ENCODE measurements at places on chromosomes 13 and 19. TPM values are rescaled to one million over a fixed set of nuclear protein-coding genes. Genes with fewer than 3 reads are reported as not detected.
A peak's percentile ranks its signal among the peaks of the same experiment; 100 is the strongest.

DNA sequence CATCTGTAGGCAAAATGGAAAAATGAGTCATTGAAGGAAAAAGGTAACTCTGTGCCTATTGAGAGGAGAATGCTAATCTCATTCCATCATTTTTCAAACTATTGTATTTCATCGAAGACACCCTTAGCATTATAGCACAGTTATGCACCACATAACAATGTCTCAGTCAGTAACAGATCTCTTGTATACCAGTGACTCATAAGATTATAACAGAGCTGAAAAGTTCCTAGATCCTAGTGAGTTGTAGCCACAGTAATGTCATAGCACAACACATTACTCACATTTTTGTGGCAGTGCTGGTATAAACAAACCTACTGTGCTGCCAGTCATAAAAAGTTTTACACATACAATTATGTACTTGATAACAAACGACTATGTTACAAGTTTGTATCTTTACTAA lies 1077.6 kb downstream of the DIAPH3 start:
- H3K27ac ChIP-seq, result no peak overlapping the region
- no peaks in the 10 kb centered on the region for H3K36me3 ChIP-seq
- no peak overlapping the region for H3K4me3 ChIP-seq
- no peaks in the 10 kb centered on the region for H3K27me3 ChIP-seq
- H3K4me1 ChIP-seq, result peaks cover 19% of the 10 kb centered on the region
- no peak for DNase-seq

The CLIP3 gene
- 78.3 TPM for total RNA-seq

DNA sequence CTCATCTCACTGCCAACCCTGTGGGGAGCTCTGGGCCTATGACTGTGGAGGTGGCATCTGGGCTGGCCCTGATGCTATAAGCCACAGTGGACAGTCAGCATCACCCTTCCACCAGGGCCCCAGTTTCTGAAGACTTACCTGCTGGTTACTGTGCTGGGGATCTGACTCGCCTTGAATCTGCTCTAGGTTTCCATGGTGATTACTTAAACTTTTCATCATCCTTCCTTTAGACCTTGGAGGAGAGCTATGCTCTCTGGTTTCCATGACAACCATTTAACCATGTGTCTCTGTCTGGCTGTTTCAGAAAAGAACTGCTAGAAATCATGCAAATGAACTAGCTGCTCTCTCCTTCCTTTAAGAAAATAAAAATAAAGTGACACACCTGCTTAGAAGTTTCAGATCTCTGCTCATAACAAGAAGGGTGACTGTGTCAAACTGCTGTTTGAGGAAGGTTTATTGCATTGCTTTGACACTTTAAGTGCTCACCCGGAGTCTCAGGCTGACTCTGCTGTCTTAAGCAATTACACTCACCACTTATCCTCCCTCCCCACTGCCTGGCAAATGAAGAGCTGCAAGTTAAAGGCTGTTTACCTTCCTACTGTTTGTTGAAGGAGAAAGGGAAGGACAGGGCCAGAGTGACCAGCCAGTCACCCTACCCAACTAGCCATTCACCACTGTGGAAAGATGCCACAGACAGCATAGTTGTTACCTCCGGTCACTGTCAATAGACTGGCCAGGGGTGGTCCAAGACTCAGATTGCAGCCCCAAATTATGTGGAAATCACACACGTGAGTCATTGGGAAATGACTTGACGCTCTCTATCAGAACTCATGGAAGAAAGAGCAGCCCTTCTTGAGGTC lies 87.6 kb downstream of the HSPH1 start:
- DNase-seq, result no peak
- peaks cover 18% of the 10 kb centered on the region for H3K27me3 ChIP-seq
- H3K4me3 ChIP-seq, result no peak overlapping the region
- peak overlapping the region; percentile 48 for H3K27ac ChIP-seq
- H3K36me3 ChIP-seq, result no peaks in the 10 kb centered on the region
- H3K4me1 ChIP-seq, result peaks cover 3% of the 10 kb centered on the region

The VSTM1 gene
- total RNA-seq, result not detected

- H3K27me3 ChIP-seq, result peaks cover 88% of the 10 kb centered on the region
- H3K4me3 ChIP-seq, result peak overlapping the region; percentile 63
- H3K27ac ChIP-seq, result no peak overlapping the region
- no peaks in the 10 kb centered on the region for H3K36me3 ChIP-seq
Measured at GRCh38 chr13:78602561-78603239, 652 bp downstream of the POU4F1 start.

The LILRA2 gene
- not detected for total RNA-seq

- peaks cover 25% of the 10 kb centered on the region for H3K36me3 ChIP-seq
- H3K27ac ChIP-seq, result peak within 1 kb of the TSS; percentile 81
- H3K4me1 ChIP-seq, result peaks cover 18% of the 10 kb centered on the region
- H3K27me3 ChIP-seq, result no peaks in the 10 kb centered on the region
Measured at GRCh38 chr19:57410877-57411671, at the start of gene ZNF17. Gene ZNF17 (plus strand): TSS chr19:57411161. CDS start chr19:57413616, 2,455 bp downstream.

GRCh38 chr13:78020861-78021260 lies 102.2 kb upstream of the EDNRB start:
- H3K27ac ChIP-seq, result no peak overlapping the region
- DNase-seq, result no peak
- H3K27me3 ChIP-seq, result no peaks in the 10 kb centered on the region
- H3K4me3 ChIP-seq, result no peak overlapping the region

The TMEM255B gene
- 0.89 TPM for total RNA-seq

DNA sequence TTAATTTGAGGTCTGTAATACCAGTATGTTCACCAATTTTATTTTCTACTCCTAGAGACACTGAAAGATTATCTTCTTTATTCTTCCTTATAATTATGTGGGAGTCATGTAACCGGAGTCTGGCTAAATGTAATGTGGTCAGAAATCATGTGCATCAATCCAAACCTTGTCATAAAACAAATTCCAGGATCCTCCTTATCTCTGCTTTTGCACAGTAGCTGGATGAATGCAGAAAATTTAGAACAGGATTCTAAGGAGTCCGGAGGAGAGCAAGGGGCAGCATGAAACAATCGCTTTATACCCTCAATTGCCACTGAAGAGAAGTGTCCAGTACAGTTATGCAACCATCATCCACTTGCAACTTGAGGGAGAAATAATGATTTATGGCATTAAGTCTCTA lies 2674.7 kb upstream of the PCDH20 start:
- H3K27ac ChIP-seq, result no peak overlapping the region
- H3K4me3 ChIP-seq, result no peak overlapping the region
- DNase-seq, result no peak
- H3K27me3 ChIP-seq, result no peaks in the 10 kb centered on the region
- no peaks in the 10 kb centered on the region for H3K36me3 ChIP-seq
- H3K4me1 ChIP-seq, result no peaks in the 10 kb centered on the region

GRCh38 chr13:70923863-70924752 lies 815.9 kb upstream of the KLHL1 start:
- H3K36me3 ChIP-seq, result no peaks in the 10 kb centered on the region
- no peak overlapping the region for H3K4me3 ChIP-seq
- no peak overlapping the region for H3K27ac ChIP-seq
- DNase-seq, result no peak
- peaks cover 3% of the 10 kb centered on the region for H3K27me3 ChIP-seq
- H3K4me1 ChIP-seq, result peaks cover 3% of the 10 kb centered on the region

The ZNF442 gene
- 2.3 TPM for total RNA-seq

DNA sequence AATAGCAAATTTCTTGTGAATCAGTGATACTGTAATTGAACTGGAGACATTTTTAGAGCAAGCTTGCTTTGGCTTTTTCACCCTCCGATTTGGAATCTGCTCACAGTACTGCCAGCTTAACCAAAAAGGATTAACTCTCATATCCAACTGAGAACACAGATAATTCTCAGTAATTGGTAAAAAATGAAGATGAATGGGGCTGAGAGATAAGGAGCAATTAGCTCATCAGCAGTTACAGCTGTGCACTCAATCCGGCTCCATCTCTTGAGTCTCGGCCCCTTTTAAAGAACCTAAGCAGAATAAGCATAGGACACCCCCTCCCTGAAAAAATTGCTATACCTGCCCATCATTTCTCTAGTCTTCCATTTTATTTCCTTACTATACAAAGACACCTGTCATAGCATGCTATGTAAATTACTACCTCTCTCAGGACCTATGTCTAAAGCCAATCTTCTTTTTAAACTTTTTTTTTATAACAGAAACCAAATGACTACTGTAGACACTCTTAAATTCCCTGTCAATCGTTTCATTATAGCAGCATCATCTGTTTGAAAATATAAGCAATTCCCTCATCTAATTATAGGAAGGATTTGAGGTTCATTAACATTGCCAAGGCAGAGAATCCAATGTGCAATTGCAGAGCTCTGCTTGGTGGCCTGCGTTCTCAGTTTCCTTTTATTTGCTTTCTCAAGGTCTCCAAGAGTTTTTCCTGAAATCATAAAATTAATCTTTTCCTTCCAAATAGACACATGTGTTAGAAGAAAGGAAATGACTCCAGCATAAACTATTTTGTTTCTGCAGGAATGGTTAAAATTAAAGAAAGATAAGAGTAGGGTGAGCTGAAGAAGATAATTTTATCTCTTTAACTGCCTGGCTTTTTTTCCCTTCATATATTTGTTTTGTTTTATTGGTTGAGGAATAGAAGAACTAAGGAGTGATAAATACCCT lies 242.1 kb downstream of the DACH1 start:
- no peaks in the 10 kb centered on the region for H3K4me1 ChIP-seq
- H3K36me3 ChIP-seq, result no peaks in the 10 kb centered on the region
- H3K27me3 ChIP-seq, result no peaks in the 10 kb centered on the region
- H3K27ac ChIP-seq, result no peak overlapping the region

DNA sequence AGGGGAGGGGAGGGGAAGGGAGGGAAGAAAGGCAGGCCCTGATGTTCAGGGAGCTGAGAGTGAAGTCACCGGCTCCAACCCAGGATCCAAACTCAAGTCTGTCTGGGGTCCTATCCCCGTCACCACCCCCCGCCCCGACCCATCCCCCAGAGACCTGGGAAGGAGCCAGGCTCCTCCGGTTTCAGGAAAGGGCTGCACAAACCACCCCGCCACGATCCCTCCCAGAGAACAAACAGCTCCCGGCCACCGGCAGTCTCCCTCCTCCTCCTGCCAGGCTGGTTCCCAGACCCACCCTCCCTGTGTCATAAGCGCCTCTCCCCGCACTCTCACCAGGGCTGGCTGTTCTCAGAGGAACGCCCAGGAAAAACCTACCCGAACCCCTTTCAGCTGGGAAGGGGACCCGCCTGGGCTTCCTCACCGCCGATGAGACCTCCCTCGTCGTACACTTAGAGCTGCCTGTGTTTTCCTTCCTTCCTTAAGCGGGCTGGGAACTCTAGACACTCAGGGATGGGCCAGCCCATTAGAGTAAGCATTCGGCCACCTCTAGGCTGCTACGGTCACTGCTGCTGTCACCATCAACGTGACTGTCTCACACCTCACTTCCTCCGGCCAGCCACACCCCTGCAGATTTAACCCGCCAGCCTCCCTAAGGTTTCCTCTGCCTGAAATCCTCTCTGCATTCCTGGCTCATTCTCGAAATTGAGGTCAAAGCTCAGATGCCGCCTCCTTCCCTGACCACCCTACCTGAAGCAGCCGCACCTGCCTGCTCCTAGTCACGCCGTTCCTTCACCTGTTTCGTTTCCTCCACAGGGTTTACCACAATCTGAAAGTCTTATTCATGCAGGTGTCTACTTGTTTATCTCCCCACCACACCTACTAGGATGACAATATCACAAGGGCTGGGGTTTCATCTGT lies 6.3 kb upstream of the RDH13 start:
- H3K4me1 ChIP-seq, result peaks cover 10% of the 10 kb centered on the region
- DNase-seq, result no peak
- H3K27me3 ChIP-seq, result peaks cover 43% of the 10 kb centered on the region
- peak overlapping the region; percentile 83 for H3K27ac ChIP-seq

DNA sequence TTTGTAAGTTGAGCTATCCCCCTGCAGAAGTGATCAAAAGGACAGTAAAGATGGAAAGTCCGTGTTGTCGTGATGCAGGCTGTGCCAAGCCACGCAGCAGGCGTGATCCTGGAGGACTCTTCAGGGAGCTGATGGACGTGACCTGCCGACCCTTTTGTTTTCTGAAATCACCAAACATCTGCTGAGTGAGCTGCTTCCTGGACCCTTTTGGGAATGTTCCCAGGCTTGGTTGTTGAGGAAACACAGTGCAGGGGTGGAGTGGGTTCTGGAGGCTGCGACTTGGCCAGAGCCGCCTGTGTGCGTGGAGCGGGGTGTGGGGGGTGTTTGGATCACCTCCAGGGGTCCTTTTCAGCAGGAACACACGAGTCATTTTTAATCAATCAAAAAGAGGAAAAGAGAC lies 15.4 kb upstream of the CPAMD8 start:
- peak; percentile 91 for DNase-seq
- H3K4me3 ChIP-seq, result no peak overlapping the region
- peak overlapping the region; percentile 90 for H3K27ac ChIP-seq
- peaks cover 57% of the 10 kb centered on the region for H3K4me1 ChIP-seq

DNA sequence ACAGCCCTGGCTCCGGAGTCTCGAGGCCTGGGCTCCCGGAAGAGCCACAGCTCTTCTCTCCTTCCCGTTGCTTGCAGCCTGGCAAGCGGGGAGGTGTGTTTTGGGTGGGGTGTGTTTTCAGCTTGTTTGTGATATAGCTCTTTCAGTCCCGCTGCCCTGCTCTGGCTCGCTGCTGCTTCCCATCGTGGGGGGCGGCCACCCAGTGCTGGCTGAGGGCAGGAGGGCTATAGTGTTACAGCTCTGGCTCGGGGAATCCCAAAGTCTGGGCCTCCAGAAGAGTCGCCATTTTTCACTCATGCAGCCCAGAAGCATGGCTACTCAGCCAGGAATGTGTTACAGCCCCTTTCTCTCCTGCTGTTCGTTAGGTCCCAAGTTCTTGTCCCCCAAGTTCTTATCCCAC lies 2.2 kb upstream of the ZNF256 start:
- H3K27me3 ChIP-seq, result no peaks in the 10 kb centered on the region
- no peak for DNase-seq
- no peak overlapping the region for H3K4me3 ChIP-seq
- H3K27ac ChIP-seq, result no peak overlapping the region

The SLC5A5 gene
- not detected for total RNA-seq
